Left forelimb (tissue), 1 donor: ENCODE measurements at places on chromosomes 7 and 10.

DNA sequence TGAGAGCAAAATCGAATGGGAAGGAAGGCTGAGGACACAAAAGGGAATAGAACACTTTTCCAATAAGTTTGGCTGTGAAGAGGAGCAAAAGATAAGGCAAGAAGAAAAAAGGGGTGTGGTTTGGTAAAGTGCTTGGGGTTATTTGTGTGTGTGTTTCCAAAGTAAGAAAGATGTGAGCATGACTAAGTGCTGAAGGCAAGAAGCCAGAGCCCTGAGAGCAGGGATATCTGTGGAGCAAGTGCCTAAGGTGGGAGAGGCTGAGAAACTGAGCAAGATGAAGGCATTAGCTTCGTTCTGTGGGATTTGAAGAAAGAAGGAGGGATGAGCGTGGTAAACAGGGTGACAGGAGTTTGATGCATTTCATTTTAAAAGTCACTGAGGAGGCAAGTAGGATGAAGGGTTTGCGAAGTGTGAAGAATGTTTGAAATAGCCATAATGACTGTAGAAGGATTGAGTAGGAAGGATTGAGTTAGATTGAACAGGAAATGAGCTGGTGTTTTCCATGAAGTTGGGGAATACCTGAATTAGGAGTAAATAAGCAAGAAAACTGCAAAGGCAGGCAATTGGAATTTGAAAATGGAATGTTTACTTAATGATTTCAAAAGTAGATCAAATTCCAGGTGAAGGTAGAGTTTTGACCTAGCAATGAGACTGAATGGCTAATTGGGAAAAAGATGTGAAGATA, 19.9 kb upstream of the SP4 start:
- no peak for DNase-seq

GRCh38 chr10:73432646-73433537, 469 bp downstream of the MSS51 start:
- DNase-seq = no peak

GRCh38 chr10:129272866-129273650, 194.0 kb upstream of the MGMT start:
- DNase-seq = no peak

GRCh38 chr7:69047151-69047754, 551.0 kb upstream of the AUTS2 start:
- peak; percentile 67 for DNase-seq

- DNase-seq = no peak
These were observed 28.7 kb downstream of the ICA1 start for GRCh38 chr7:8232999-8233847.

DNA sequence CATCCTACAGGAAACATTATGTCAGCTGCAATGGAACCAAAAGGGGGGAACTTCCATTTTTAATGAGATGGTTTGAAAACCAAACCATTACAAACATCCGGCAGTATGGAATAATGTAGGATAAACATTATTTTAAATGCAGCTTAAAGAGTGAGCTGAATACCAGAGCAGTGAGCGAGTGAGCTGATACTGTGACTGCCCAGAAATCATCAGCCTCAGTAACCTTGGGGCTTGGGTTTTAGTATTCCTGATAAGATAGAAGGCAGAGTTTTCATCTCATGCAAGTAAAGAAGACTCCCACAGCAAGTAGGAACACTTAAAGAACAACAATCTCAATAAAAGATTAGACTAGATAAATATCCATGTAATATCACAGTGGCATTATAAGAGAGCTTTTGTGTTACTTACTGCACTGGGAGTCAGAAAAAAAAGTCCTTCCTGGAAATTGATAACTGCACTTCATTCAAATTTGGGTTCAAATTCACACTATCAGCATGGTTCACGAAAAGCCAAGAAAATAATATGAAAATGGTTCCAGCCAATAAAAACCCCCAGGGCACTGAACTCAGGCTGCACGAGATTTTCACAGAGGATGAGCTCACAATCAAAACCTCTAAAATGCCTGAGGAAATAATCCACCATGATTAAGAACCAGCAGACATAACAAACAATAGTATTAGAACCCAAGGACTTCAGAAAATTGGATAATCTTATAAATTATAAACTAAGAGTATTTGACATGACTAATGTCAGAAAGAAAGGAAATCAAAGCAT, 115.7 kb downstream of the MTPAP start:
- DNase-seq = no peak

DNA sequence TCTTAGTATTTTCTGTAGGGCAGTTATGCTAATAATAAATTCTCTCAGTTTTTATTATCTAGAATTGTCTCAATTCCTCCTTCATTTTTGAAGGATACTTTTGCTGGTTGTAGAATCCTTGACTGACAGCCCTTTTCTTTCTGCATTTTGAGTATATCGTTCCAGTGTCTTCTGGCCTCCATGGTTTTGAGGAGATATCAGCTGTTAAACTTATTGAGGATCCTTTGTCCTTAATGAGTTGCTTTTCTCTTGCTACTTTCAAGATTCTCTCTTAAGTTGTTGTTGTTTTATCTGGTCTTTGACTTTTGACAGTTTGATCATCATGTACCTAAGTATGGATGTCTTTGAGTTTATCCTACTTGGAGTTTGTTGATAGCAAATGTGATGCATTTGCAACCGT, 8.9 kb upstream of the GJC3 start:
- no peak for DNase-seq

DNA sequence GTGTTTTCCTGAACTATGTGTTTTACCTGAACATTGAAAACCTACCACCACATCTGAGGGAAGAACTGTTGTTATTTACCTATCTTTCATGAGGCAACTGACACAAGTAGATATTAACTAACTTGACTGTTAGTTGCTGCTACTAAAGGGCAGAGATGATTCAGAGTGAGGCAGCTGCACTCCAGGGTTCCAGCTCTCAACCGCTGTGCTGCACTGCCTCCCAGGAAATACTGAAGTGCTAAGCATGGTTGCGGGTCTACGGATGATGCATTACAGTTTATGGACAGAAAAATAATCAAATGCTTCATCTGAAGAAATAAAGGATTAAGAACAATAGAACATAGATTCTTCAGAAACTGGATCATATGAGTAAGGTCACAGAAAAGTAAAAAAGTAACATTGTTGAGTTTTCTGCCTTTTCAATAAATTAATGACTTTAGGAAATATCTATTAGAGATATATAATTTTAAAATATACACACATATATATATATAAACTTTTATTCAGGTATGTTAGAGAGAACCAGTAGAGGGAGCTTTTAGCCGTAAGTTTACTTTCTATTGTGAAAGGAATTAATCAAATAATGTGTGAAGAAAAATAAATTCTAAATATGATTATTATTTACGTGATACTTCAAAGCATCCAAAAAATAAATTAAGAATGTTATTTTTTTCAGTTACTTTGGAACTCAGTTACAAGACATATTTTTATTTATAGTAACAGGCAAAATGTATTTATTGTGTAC, 620.0 kb downstream of the CNTNAP2 start:
- DNase-seq = no peak

- DNase-seq = no peak
These were observed 64.5 kb upstream of the ZMIZ1 start for GRCh38 chr10:79004311-79004710.

GRCh38 chr7:1761097-1761496, 91.0 kb downstream of the ELFN1 start:
- DNase-seq = no peak

- no peak for DNase-seq
These were observed 70.2 kb downstream of the UBE2H start for GRCh38 chr7:129882531-129882930.

GRCh38 chr10:124091646-124092249, 1.6 kb downstream of the CHST15 start:
- DNase-seq = no peak

DNA sequence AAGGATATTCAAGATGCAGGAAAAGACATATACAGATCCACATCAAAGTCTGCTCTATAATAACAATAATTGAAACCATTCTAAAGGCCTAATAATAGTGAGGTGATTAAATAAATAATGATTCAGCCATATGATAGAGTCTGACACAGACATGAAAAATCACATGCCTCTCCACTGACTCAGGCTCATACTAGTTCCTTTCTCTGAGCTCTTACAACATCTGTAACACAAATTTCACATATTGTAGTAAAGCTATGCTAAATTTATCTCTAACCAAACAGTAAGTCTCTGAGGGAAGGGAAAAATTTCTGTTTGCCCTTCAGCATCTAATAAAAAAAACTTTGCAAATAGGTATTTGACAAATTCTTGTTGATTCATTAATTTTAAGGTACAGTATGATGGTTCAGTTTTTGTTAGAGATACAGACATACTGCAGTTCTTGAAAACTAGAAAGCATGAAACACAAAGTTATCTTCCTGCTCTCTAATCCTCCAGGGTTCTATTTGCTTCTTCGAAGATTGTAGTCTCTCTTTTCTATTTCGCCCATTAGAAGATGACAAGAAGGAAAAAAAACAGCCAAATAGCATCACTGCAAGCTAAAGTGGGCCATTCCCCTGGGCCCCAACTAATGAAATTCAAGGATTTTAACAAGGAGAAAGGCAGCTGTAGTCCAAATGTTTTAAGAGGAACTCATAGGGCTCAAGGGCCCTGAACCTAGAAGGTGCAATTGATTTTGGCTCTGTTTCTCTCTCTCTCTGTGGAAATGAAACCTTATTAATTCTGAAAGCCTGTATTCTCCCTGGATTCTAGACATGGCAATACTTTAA, 53.9 kb downstream of the CUBN start:
- no peak for DNase-seq

DNA sequence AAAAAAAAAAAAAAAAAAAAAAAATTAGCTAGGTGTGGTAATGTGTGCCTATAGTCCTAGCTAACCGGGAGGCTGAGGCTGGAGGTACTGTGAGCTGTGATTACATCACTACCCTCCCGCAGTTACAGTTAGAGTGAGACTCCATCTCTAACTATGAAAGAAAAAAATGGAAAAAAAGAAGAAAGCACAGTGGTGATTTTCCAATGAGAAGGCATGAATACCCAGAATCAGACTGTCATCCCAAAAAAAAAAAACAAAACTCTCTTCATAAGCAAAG, 269.9 kb upstream of the MKLN1 start:
- no peak for DNase-seq

- no peak for DNase-seq
These were observed 83.4 kb downstream of the ZNF365 start for GRCh38 chr10:62457598-62457997.

- no peak for DNase-seq
These were observed 79.1 kb downstream of the PIK3CG start for GRCh38 chr7:106944035-106944665.

DNA sequence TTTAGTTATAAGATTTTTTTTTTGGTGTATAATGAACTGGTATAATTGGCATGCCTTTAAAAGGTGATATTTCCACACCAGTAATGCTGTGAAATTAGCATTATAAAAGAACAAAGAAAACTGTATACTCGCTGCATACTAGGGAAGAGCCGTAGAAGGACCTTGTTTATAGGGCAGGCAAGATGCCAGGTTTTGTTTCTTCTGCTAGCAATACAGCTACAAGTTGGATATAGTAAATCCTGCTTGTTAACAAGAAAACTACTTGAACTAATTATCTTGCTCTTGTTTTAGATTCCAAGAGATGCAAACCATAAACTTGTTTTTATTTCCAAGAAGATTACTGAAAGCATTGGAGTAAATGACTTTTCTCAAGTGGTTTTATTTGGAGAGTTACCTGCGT, 1.9 kb downstream of the DNAH11 start:
- DNase-seq = no peak

DNA sequence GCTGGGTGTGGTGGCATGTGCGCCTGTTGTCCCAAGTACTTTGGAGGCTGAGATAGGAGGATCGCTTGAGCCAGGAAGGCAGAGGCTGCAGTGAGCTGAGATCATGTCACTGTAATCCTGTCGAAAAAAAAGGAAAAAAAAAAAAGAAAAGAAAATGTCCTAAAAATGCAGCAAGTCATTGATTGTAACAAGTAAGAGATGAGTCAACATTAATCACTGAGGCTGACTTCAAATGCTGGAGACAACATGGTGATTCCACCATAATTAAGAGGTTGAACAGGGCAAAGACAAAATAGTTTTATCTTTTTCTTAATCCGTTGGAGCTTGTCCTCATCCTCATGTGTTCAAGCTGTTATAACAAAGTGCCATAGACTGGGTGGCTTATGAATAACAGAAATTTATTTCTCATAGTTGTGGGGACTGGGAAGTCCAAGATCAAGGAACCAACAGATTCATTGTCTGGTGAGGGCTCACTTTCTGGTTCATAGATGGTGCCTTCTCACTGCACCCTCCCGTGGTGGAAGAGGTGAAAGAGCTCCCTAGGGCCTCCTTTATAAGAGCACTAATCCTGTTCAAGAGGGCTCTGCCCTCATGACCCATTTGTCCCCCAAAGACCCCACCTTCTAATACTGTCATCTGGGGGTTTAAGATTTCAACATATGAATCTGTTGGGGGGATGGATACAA, 60.3 kb downstream of the TBXAS1 start:
- DNase-seq = no peak

GRCh38 chr7:108697254-108697653, 127.6 kb downstream of the DNAJB9 start:
- DNase-seq = no peak

GRCh38 chr10:65570143-65571010, 1355.5 kb upstream of the LRRTM3 start:
- peak; percentile 73 for DNase-seq

- no peak for DNase-seq
These were observed 32.5 kb downstream of the COL1A2 start for GRCh38 chr7:94426980-94427875.

DNA sequence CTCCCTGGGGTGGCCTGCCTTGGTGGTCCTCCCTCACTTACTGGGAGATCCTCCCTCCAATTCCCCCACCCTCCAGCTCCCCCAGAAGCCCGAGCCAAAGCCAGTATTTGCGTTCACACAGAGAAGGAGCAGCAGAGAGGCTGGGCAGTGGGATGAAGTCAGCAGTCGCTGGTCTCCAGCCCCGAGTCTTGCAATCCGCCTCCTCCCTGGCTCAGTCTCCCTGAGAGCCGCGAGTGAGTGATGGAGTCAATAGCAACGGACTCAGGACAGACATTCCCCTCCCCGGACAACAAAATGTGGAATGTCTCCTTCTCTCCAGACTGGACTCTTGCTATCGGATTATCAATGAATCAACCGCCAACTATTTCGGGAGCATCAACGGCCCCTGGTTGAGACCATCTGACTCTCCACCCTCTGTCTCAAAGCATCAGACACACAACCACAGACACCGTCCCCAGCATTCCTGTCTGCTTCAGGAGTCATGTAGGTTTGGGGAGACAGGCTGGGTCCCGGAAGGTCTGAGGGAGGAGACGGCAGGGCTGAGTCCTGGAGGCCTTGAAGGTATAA, 178.4 kb downstream of the SH3PXD2A start:
- no peak for DNase-seq

DNA sequence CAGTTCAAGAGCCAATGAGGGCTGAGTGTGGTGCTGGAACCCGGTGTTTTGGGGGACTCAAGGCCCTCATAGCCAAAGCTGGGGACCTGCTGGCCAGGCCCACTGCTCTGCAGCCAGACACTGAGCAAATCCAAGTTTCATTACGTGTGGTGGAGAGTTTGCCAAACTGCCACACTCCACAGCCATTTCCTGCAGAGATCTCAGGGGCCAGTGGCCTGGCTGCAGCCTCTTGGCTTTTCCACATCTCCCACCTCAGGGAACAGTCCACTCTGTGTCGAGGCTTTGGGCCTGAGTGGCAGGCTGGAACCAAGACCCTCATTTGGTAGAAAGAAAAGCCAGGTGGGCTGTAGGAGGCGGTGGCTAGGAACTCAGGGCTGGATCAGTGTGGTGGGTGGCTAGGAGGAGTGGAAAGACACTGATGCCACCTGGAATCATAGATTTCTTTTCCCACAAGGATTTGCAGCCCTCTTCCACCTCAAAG, 3.2 kb downstream of the HOXA11 start:
- DNase-seq = peak; percentile 63

GRCh38 chr10:34549001-34549400, 266.1 kb downstream of the PARD3 start:
- DNase-seq = no peak

- no peak for DNase-seq
These were observed 7.8 kb upstream of the CCNY start for GRCh38 chr10:35328404-35329037.
